Type B pancreatic cell (in vitro differentiated cells): ENCODE measurements at places on chromosomes 5 and 9. TPM values are rescaled to one million over a fixed set of nuclear protein-coding genes. Genes with fewer than 3 reads are reported as not detected.

DNA sequence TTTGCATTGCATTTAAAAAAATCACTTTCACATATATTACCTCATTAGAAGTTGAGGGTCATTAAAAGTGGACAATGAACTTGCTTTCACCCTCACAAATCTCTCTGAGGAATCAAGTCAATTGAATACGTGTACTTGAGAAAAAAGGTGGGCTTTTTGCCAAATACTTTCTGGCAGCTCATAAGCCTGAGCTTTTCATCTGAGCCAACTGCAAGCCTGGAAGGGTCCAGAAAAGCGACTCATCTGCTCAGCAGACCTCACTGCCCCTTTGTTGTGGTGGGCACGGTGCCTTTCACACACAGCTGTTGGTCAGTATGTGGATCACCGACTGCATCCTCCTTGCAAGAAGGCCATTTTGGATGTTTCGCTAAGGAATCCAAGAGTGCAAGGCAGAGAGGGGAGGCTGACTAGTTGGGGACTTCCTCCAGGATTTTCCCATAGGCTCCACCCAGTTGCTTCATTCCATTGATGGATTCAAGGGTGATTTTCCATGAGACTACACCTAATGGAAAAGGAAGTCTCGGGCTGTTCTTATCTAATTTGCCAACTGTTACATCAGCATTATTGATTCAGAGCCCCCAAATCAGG, 564.7 kb downstream of the PDE4D start:
- no peak for DNase-seq

- no peak for DNase-seq
Measured at GRCh38 chr5:139402561-139403158, 1.2 kb downstream of the SPATA24 start.

The OMD gene
- not detected in 2 replicates for total RNA-seq

The KIF24 gene
- total RNA-seq, result 3.5 and 9.6 TPM in 2 replicates

- no peak for DNase-seq
Measured at GRCh38 chr9:81389569-81389993, 299.8 kb downstream of the TLE1 start.
